ENCODE measurements at places on chromosomes 3 and 15.

DNA sequence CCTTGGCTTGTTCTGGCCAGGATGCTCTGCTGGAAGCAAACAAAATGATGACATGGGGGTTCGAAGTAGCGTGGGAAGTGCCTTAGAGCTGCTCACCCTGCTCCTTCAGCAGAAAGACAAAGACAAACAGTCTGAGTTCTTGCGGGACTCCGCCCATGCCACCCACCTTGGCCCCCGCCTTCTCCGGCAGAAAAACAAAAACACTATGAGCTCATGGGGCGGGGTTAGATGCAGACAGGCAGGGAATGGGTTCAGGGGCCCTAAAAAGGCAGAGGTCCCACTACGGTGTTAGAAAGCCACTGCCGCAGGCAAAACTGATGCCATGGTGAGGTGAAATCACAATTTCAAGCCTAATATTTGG, 9.7 kb upstream of the NCKIPSD start:
- DNase-seq = no peak

DNA sequence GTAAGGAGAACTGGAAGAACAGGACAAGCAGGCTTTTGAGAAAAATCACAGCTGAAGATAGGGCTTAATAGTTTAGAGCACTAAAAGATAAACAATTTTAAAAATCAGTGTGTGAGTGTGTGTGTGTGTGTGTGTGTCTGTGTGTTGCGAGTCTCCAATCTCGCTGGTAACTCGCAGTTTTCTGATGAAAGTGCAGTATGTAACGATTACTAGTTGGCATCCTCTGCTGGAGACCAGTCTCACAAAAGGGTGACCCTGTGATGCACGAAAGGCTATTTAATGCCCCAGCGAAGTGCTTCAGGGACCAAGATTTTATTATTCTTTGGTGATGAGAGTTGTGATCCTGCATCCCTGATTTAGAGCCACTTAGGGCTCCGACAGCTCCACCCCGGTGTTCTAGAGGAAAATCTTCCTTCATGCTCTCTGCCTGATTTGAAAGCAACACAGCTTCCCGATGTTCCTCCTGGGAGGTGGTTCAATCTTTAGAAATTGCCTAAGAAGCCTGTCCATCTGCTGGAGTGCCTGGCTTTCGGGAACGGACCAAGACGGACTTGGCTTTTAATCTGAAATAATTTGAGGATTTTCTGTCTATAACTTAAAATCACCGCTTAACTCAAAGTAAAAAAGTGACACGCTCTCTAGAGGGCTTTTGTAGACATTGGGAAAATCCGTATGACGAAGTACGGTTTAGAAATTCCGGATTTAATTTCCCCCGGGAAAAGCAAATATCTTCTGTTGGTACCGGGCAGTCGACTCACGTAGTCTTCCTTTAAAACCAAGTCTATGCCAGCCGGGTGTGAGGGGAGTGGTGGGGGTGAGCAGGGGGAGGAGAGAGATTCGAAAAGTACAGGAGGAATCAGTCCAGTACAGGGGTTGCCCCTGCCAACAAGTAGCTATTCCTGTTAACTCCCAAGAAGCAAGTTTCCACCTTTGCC, 1.1 kb upstream of the ALCAM start:
- DNase-seq = no peak

DNA sequence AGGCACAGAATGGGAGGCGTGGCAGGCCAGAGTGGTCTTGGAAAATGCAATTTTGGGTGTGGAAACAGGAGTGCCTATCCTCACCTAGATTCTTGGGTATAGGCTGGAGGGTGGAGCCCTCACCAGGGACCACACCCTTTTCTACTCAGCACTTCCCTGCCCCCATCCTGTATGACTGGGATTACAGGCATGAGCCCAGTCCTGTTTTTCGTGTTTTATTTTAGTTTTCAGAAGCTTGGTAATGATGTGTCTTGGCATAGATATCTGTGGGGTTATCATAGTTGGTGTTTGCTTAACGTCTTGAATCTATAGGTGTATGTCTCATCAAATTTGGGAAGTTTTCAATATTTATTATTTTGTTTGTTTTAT, 248.7 kb upstream of the CBLB start:
- DNase-seq = no peak

DNA sequence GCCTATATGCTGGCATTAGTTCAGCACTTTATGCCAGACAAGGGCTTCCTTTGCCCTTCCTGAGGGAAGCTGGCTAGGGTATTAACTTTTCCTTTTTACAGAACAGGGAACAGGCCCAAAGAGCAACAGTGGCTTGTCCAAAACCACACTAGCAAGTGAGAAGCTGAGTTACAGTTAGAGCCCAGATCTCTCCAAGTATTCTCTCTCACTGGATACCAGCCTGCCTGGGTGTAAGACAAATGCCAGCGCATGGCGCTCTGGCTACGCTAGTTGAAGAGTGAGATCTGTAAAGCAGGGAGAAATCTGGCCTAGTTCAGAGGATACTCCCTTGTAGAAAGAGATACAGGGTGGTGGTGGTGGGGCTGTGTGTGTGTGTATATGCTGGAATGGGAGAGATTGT, 38.4 kb downstream of the RAB11A start:
- DNase-seq = no peak

DNA sequence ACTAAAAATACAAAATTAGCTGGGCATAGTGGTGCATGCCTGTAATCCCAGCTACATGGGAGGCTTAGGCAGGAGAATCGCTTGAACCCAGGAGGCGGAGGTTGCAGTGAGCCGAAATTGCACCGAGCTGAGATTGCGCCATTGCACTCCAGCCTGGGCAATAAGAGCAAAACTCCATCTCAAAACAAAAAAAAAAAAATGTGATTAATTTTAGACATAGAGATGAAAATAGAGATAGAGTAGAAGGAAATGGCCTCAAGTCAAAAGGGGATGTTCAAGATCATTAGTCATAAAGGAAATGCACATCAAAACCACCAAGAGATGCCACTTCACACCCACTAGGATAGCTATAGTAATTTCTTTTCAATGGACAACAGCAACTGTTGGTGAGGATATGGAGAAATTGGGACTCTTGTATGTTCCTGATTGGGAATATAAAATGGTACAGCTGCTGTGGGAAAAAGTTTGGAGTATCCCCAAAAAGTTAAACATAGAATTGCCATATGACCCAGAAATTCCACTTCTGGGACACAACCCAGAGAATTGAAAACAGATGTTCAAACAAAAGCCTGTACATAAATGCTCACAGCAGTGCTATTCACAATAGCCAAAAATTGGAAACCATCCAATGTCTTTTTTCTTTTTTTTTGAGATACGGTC, 55.4 kb downstream of the ABHD2 start:
- no peak for DNase-seq

GRCh38 chr15:101004500-101004899, 85.3 kb downstream of the LRRK1 start:
- DNase-seq = no peak

DNA sequence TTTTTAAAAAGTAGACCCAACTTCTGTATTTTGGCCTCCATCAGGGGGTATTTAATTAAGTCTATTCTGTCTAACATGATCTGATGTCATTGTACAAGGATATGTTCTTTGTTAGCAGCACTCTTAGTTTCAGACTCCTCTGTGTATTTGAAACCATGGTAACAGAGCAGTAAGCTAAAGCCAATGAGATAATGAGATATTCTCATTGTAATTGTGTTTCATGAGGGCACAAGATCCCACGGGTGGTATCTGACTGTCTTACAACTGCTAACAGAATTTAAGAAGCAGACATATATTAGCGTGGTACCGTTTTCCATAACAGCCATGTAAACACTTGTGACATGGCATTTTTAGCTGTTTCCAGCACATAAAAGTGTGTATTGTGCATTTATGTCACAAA, 251.2 kb upstream of the VEPH1 start:
- DNase-seq = no peak

DNA sequence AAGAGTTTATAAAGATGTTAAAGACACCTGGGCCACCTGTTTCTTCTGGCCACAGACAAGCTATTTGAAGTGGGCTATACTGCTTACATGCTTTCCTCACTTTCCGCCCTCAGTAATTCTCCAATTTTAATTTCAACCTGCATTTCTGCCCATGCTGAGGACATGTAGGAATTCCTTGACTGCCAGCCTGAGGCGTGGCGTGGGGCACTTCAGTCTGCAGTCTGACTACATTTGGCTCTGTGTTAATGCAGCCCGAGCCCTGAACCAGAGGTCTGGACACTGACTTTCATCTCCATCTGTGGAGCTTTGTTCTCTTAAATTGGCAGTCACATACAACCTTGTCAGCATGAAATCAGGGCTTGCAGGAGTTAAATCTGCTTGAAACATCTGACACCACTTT, 8.5 kb downstream of the UQCC5 start:
- no peak for DNase-seq

GRCh38 chr15:48433226-48433886, 102.1 kb downstream of the DUT start:
- no peak for DNase-seq

- DNase-seq = no peak
Measured at GRCh38 chr3:123296261-123296660, 94.5 kb downstream of the SEC22A start.

GRCh38 chr3:159732172-159733111, 256.2 kb upstream of the IL12A start:
- DNase-seq = no peak

- DNase-seq = no peak
Measured at GRCh38 chr3:47681016-47681415, 100.7 kb downstream of the SMARCC1 start.

GRCh38 chr3:144036498-144036897, 64.9 kb downstream of the DIPK2A start:
- no peak for DNase-seq

GRCh38 chr3:114974387-114974786, 172.7 kb downstream of the ZBTB20 start:
- no peak for DNase-seq

GRCh38 chr15:74547616-74548015, 6.6 kb downstream of the ARID3B start:
- no peak for DNase-seq

DNA sequence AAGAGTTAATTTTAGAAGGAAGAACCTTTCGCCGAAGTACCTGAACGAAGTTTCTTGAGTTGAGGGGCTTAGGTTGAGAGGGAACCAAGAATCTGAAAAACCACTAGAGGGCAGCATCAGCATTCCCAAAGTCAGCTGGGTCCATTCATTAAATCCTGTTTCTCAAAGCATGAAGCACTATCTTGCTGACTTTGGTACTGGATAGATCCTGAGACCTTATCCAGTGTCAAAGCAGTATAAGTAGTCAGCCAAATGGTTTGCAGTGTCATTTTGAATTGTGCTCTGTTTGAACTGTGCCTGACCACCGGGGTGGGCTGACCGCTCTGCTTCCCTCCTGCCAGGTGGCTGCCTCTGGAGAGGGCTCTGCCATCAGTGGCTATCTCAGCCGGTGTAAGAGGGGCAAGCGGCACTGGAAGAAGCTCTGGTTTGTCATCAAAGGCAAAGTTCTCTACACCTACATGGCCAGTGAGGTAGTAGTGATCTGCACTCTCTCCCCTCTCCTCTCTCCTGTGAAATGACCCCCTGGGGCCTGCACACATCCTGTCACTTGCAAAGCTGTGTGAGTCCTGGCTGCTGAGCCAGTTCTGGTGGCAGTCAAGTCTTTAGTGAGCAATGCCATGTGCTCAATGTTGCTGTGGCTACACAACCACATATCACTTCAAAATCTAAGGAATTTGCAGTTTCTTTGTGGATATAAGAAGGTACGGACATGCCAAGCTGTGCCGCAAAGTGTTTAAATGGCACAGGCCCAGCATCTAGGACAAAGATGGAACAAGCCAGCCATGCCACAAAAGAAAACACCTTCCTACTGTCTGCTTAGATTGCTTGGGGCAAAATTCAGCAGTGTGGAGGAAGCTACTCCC, 21.4 kb upstream of the NR2C2 start:
- no peak for DNase-seq

DNA sequence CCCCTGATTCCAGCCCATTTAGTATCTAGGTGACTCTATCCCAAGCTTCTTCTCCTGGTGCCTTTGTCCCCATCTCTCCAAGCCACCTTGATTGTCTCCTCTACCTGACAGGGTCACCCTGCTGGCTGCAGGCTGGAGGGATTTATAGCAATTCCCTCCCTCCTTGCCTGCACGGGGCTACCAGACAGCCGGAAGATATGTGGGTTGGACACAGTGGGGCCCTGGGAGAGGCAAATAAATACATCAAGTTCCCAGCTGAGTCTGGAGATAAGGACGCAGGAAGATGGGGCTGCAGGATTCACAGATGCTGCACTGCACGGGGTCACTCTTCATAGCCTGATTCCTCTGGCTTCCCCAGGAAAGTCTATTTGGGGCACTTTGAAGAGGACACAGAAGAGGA, 9.3 kb upstream of the ISLR2 start:
- DNase-seq = no peak

DNA sequence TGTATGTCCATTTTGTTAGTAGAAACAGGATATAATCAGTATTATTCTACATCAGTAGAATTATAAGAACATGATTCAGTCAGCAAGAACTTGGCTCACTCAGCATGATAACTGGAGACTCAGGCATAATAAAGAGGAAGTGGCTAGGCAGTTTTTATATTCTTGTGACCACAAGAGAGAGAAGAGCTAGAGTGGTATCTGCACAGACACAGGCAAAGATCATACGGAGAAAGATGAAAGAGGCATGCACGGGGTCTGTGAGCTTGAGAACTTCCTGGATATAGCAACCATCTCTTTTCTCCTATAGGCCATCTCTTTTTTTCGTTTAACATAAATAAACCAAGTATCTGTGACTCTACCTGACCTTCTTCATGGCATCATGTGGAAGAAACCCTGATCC, 46.8 kb downstream of the MYO5A start:
- peak; percentile 27 for DNase-seq

DNA sequence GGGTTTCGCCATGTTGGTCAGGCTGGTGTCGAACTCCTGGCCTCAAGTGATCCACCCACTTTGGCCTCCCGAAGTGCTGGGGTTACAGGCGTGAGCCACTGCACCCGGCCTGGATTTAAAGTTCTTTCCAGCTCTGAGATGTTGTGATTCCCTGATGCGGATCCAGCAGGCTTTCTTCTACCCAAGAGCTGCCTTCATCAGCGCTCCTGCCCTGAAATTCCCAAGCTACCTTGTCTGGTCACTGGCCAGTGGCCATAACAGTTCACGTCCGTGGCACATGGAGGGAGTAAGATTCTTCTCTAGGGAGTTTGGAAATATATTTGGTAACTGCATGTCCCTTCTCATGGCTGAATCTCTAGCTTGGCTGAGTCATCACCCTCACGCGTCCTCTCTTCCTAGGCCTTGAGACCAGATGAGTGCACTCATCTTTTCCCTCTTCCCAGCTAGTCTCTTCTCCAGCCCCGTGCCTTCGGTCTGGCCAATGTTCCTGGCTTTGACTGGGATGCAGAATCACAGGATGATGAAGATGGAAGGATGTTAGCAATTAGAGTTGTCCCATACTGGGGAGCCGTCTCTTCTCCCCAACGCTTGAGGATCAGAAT, 29.8 kb upstream of the APOD start:
- no peak for DNase-seq
